Activated CD4-positive, alpha-beta T cell treated with anti-CD3 and anti-CD28 coated beads, Interleukin-2, amount 50 U/mL, for 16 hours (primary cell): ENCODE measurements at places on chromosomes 2 and 18.

GRCh38 chr2:166351319-166351718 lies 24.4 kb downstream of the SCN9A start:
- DNase-seq = no peak

DNA sequence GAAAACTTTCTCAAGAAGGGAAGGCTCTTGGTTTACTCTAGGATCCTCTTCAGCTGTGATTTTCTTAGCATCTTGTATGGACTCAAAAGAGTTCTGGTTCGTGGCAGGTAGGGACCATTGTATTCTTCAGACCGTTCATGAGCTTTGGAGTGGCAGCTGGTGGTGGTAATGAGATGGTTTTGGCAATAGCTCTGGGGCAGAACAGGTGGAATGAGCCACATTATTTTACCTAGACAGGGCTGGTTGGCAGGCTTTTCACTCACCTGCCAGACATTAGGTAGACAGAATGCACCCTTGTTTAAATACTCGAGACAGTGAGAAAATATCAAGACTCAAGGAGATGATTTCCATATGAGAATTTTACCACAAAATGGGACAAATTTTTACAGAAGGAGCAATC lies 26.2 kb upstream of the MGAT5 start:
- no peak for DNase-seq

GRCh38 chr2:96876269-96877041 lies 6.6 kb upstream of the SEMA4C start:
- no peak for DNase-seq

DNA sequence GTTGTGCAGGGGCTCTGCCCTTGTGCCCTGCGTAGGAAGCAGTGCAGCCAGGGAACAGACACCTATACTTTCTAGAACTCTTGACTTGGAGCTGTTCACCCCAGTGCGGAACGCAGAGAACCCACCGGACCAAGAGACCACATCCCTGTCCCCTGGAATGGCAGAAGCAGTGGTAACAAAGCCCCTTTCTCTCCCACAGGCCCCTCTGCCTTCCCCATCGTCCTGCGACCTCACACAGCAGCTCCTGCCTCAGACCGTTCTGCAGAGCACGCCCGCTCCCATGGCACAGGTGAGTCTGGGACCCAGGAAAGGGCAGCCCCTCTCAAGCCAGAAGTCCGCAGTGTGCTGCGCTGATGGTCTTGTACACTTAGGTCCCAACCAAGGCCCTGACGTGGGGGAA lies 24.6 kb upstream of the RPL31 start:
- no peak for DNase-seq

GRCh38 chr2:73279852-73280251 lies 4.4 kb downstream of the FBXO41 start:
- no peak for DNase-seq

DNA sequence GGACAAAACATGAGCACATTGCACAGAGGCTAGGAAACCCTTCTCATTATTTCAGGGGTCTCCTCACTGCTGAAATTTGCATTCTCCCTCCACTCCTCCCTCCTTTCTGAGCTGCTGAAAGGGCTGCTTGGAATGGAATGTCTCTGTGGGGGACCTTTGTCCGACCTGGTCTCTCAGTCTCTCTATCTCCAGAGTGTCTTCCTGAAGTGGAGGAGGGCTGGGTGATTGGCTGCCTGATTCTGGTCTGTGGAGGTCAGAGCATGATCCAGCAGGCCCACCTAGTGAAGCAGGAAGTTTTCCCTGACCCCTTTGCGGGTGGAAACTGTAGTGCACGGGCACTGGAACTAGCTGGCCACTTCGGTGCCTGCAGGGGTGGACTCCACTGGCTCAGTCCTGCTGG lies 560.5 kb upstream of the HS6ST1 start:
- DNase-seq = no peak

DNA sequence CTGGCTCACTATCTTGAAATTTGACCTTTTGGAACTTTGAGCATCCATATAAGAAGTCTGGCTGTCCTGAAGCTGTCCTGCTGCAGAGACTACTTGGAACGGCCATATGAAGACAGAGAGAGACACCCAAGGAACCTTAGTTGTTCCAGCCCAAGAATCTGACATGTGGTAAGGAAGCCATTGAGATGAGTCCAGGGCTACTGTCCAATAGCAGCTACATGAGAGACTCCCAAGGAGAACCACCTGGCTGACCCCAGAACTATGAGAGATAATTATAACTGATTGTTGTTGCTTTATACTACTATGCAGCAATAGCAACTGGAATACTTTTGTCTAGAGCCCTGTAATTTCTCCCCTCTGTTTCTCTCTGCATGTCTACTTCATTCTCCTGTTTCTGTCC lies 234.3 kb upstream of the TANK start:
- no peak for DNase-seq

GRCh38 chr2:9311488-9311887 lies 104.9 kb downstream of the ASAP2 start:
- DNase-seq = no peak

DNA sequence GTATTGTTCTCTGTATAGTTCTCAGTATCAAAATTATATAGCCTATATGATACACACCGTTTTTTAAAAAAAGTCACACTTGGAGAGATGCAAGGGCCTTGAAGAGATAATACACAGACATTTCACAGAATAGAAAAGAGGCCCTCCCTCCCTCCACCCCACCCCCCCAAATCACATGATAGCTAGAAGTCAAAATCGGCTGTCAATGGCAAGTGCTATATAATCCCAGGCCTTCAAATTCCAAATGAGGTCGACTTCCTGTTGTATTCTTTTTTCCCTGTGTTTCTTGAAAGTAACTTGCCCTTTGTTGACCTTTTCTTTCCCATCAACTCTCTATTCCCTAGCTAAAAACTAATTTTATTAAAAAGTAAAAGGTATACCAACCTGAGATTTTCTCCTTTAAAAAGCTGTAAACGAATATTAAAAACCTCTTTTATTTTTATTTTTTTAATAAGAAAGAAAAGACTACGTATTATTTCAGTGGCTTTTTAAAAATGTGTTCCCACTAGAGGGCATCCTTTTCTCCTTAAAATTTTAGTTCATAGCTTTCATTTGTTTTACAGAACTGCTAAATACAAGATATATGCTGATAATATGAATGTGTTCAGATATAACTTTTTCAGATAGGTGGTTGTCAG lies 46.6 kb downstream of the KCMF1 start:
- DNase-seq = no peak

GRCh38 chr2:10841547-10842219 lies 29.1 kb upstream of the PDIA6 start:
- no peak for DNase-seq

- no peak for DNase-seq
These were observed 306.0 kb upstream of the CELF4 start for GRCh38 chr18:37871561-37871960.

- no peak for DNase-seq
These were observed 10.6 kb downstream of the DGUOK start for GRCh38 chr2:73937103-73937885.

- DNase-seq = no peak
These were observed 186.2 kb downstream of the CMPK2 start for GRCh38 chr2:6679471-6679870.

- DNase-seq = no peak
These were observed 64.0 kb downstream of the ARHGAP25 start for GRCh38 chr2:68798569-68798968.

DNA sequence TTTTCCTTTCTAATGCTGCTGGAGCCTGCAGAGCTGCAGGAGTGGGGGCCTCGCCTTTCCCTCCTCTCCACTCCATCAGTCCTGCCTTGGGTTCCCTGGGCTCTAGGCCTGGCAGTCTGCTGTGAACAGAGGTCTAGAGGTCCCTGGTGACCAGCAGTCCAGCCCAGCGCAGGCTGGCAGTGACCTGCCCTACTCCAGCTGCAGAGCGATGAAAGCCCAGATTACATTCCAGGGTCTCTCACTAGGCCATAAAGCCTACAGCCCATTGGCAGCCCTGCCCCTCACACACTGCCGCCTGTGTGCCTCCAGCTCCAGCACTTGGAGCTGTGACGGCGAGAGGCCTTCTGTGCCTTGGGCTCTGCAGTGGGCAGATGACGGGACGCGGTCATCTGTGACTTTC lies 14.8 kb upstream of the MAL start:
- DNase-seq = no peak

DNA sequence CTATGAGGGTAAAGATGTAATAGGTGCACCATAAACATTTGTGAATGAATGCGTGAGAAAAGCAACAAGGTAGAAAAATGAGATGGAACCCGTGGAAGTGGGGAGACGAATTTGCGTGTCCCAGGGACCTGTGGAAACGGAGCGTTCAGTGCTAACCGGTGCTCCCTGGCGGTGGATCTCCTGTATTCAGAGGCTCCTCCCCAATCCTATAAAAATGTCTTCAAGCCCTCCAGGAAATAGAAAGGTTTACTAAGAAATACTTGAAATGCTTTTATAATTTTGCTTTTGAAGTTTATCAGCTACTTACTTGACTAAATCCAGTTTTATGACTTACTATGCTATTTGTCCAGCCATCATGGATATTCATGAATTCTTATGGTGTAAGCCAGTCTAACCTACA lies 62.8 kb upstream of the RBM44 start:
- DNase-seq = no peak

GRCh38 chr2:151498178-151498577 lies 88.5 kb downstream of the RIF1 start:
- DNase-seq = no peak

DNA sequence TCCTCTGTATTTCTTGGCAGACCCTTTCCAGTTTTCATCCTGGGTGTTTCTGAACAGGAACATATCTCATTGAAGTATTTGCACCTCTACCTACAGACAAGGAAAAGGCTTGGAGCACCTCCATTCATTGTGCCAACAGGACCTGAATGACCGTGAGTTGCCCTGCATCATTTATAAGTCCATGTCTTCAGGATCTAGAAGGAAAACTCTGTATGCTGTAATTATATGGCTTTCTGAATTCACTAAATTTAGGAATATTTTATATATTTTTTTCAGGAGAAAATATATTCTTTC lies 402.3 kb upstream of the SLC14A2 start:
- DNase-seq = no peak

DNA sequence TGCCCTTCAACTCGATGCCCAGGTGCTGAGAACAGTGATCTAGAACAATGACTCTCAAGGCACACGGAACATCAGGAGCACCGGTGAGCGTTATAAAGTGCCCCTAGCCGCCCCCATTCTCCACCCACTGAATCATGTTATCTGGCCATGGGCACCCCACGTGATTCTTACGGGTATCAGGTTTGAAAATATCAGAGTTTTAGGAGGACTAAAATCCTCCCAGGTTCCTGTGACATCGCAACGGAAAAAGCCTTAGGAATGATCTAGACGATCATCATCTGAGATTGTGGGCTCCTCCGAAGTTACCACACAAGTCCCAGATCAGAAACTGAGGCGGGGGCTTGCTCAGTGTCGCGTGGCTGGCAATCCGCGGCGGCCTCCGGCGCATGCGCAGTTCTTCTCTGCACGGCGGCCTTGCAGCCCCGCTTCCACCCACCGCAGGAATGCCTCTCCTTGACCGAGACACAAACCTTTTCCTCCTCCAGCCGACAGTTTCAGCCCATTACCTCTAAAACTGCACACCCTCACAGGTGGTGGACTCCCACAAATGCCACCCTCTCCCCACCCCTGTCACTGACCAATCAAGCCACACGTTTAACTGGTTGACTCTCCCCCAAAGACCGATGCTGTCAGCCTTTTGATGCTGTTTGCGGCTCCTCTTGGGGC lies 5.8 kb upstream of the MRPL33 start:
- DNase-seq = peak; percentile 29

- no peak for DNase-seq
These were observed 832.6 kb upstream of the SLC39A10 start for GRCh38 chr2:194824450-194824849.

DNA sequence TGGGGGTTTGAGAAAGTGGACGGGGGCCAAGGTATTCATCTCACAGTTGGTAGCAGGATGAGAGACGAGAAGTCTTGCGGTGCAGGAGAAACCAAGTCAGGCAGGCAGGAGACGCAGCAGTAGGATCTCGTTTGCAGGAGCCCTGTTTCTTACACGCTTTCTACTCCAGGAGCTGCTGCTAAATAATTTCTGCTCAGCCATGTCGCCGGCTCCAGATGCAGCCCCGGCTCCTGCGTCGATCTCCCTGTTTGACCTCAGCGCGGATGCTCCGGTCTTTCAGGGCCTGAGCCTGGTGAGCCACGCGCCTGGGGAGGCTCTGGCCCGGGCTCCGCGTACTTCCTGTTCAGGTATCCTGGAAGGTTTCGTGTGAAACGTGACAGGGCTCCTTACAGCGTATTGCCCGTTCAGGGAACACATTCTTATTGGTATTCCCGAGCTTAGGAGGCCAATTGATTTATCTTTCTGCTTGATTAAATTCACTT lies 494 bp downstream of the ANKZF1 start:
- DNase-seq = peak; percentile 65

DNA sequence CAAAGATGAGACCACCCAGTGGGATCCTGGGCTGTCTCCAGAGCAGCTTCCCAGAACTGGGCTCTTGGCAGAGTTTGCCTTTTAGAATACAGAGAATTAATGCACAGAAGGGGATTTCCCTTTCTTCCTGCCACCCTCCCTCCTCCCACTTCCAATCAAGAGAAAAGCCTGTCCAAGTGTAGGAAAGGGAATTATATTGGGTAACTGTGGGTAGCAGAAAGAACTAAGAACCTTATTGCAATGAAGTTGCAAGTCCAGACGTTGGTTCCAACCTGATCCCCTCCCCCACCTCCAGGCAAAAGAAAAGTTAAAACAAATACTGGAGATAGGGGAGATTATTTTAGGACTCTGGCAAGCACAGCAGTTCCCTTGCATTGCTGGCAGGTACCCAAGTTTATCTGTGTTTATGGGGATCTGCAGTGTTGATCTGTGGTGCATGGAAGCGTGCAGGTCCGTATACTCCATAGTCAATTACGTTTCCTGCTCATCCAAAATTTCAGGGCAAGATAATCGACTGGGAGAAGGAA lies 114.3 kb downstream of the PRKCE start:
- DNase-seq = no peak

GRCh38 chr2:84212611-84213314 lies 246.3 kb downstream of the SUCLG1 start:
- peak; percentile 48 for DNase-seq

DNA sequence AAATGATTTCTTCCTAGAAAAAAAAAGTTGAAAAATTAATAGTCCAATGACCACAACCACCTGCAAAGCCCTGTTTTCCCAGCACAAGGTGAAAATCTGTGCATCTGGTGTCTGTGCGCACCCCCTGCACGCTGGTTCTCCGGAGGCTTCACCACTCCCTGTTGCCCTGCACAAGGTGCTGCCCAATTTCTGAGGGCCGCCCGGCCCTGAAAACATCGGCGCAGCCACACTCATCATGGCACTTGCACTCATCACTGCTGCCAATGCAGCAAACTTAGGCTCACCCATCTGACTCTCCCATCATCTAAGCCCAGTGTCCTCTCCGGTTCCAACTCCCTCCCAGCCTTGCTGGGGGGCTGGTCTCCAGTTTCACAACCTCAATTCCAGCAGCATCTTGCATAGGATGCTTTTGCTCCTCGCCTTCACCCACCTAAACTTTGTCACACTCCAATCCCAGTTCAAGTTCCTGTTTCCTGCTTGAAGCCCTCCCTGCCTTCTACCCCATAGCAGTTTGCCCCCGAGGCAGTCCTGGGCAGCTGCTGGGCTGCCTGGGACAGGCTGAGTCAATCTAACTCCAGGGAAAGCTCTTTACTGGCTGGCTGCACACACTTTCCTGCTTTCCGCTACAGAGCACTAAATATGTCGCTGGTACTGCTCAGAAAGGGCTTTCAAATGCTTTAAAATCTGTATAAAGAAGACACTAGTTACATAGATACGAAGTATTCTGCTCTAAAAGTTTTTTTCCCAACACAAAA lies 522.5 kb upstream of the ID2 start:
- DNase-seq = no peak

GRCh38 chr18:59509481-59510442 lies 150.7 kb upstream of the LMAN1 start:
- no peak for DNase-seq
